ENCODE measurements at places on chromosomes 6 and 20. TPM values are rescaled to one million over a fixed set of nuclear protein-coding genes. Genes with fewer than 3 reads are reported as not detected.

TULP1 gene
- total RNA-seq, result not detected

DNA sequence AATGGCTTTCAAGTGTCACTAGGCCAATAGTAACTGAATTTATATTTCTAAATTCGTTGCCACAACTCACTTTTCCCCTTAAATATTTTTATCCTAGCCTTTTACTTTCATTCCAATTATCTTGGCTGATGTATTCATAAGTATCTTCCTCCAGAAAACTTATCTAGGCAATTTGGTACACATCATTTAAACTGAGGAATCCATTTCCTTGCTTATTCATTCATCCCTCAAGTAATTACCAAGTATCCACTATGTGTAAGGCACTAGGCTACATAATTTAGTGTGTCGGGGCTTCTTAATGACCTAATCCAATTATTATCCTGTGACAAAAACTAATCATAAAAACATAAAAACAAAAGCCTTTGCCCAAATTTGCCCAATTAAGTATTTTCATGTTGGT, 258.3 kb upstream of the TCF21 start:
- H3K27ac ChIP-seq, result no peak overlapping the region
- no peaks in the 10 kb centered on the region for H3K27me3 ChIP-seq
- no peak for DNase-seq
- no peak overlapping the region for H3K4me3 ChIP-seq
- H3K36me3 ChIP-seq, result no peaks in the 10 kb centered on the region

DNA sequence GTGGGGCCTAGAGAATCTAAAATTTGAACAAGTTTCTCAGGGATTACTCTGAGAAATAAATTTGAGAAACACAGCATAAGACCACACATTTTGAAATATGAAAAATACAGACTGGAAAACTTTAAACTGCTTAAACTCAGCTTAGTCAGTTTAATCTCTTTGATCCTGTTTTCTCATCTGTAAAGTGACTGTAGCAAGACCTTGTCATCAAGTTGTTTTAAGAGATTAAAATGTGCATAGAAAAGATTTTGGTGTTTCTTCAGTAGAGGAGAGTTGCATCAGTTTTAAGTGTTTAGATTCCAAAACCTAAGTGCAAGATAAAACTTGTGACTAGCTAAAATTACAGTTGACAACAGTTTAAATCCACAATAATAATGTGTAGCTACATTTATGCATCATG, 8.1 kb upstream of the BCKDHB start:
- H3K27ac ChIP-seq, result no peak overlapping the region
- no peaks in the 10 kb centered on the region for H3K36me3 ChIP-seq
- no peak overlapping the region for H3K4me3 ChIP-seq
- H3K27me3 ChIP-seq, result peaks cover 2% of the 10 kb centered on the region

DNA sequence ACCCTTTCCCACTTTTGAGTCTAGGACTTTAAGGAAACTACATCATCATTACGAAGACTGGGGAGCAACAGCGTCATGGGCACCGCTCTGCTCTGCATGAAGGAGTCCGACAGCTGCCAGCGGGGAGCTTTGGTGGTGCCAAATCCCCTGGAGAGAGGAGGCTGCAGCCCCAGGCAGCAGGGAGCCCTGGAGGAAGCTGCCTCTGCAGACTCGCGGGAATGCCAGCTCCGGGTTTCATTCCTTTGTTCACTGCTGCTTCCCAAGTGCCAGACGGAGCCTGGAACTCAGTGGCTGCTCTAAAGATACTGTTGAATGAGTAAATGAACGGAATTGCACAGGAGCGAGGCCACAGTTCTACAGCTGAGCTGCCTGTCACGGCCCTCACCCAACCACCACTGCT, 196.5 kb upstream of the THBS2 start:
- peaks cover 3% of the 10 kb centered on the region for H3K4me1 ChIP-seq
- no peak overlapping the region for H3K27ac ChIP-seq
- H3K36me3 ChIP-seq, result no peaks in the 10 kb centered on the region
- H3K27me3 ChIP-seq, result no peaks in the 10 kb centered on the region

GRCh38 chr6:25132934-25133333, 146.2 kb upstream of the CARMIL1 start:
- H3K4me1 ChIP-seq, result no peaks in the 10 kb centered on the region
- H3K27me3 ChIP-seq, result no peaks in the 10 kb centered on the region
- no peak for DNase-seq
- no peak overlapping the region for H3K27ac ChIP-seq
- H3K4me3 ChIP-seq, result no peak overlapping the region

GRCh38 chr20:52295556-52295955, 104.0 kb upstream of the ZFP64 start:
- no peaks in the 10 kb centered on the region for H3K36me3 ChIP-seq
- H3K4me1 ChIP-seq, result peaks cover 16% of the 10 kb centered on the region
- H3K27me3 ChIP-seq, result no peaks in the 10 kb centered on the region
- no peak for DNase-seq
- no peak overlapping the region for H3K4me3 ChIP-seq

DNA sequence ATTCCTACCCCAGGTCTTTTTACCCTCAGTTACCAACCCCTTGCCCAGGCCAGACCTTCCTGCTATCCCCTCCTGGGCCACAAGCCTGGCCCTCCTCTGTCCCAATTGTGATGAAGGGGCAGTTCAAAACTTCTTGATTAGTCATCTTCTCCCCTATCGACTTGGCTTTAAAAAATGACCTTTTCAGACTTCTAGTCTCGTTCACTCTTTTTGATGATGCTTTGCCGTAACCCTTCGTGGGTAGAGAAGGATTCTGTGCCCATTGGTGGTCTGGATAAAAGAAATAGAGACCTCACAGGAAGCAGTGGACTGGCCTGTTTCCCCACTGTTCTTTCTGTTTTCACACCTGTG, 5.5 kb downstream of the VEGFA start:
- H3K27ac ChIP-seq, result no peak overlapping the region
- peak overlapping the region; percentile 42 for H3K4me3 ChIP-seq
- no peaks in the 10 kb centered on the region for H3K36me3 ChIP-seq
- no peak for DNase-seq
- H3K27me3 ChIP-seq, result peaks cover 15% of the 10 kb centered on the region
